ENCODE measurements at places on chromosomes 12 and 14. TPM values are rescaled to one million over a fixed set of nuclear protein-coding genes. Genes with fewer than 3 reads are reported as not detected.

Gene SERPINA10
- 1.5 TPM for total RNA-seq

Gene HRK
- 1.9 TPM for total RNA-seq

Gene PKP2
- total RNA-seq: 29.5 TPM

Gene SHMT2
- 108 TPM for total RNA-seq

Gene ASPG
- total RNA-seq: 0.29 TPM

Gene SLC38A1
- 99.8 TPM for total RNA-seq

Gene GUCY2C
- 2.1 TPM for total RNA-seq

Gene TROAP
- total RNA-seq: 66.3 TPM

Gene PLCZ1
- total RNA-seq: not detected

Gene VRTN
- total RNA-seq: not detected

Gene AICDA
- total RNA-seq: not detected

Gene MFAP5
- 1.4 TPM for total RNA-seq

Gene SLC39A5
- 23.0 TPM for total RNA-seq

Gene IFNG-AS1
- total RNA-seq: not detected

Gene COCH
- total RNA-seq: 5.9 TPM

Gene TAS2R9
- total RNA-seq: not detected

Gene TOMM20L
- total RNA-seq: not detected

Gene SERPINA3
- 7.1 TPM for total RNA-seq

DNA sequence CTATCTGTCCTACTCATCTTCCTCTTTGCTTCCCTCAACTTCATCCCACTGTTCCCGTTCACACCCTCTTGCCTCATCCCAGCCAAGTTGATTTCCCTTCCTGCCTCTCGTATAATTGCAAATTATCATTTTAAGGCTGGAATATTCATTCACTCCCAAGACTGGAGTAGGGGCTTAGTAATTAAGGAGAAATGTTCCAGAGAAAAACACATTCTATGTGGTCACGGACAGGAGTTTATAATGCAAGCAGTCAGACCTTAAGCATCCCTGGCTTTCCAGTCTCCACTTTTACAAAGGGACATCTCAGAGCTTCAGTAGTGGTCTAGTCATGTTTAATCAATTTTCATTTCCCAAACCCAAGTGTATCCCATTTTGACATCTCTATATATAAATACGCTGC is 54.9 kb downstream of the TMEM132D start:
- DNase-seq: no peak

- no peak for DNase-seq
Measured at GRCh38 chr14:50524060-50524459, 8.3 kb downstream of the MAP4K5 start.

DNA sequence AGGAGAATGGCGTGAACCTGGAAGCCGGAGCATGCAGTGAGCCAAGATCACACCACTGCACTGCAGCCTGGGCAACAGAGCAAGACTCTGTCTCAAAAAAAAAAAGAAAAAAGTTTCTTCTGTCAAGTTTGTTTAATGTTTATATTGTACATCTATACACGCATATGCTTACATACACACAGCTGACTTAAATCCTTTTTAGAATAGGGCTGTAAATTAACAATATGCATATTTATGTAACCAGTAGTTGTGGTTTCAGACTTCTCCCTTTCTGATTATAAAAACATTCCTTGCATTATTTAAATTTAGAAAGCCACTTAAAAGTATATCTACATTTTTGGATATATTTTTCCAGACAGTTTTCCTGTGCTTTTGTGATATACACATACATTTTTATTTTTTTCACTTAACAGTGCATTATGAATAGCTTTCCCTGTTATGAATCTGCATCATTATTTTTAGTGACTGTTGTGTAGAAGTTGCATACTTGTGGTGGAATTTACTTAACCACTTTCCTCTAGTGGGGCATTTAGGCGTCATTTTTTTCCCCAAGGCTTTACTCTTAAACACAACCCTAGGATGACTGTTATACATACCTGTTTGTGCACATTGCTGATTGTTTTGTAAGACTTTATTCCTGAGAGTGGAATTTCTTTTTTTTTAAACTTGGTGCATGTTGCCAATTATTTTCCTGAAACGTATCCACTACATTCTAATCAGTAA is 29.4 kb downstream of the POLR3B start:
- no peak for DNase-seq

DNA sequence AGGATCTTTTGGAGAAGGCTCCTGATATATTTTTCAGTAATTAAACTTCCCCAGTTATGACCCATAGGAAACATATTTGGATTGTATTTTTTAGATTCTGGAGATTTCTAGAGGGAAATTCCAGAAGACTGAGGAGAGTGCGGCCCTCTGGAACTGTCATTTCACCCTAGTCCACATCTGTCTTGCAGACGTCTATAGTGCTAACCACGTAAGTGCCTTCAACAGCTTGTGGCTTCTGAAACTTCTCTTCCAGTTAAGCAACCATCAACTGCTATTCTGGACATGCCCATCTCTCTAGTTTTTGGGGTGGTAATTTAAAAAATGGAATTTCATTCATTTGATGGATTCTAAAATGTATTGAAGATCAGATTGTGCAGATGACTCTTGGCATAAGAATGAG is 1098.8 kb downstream of the TMEM121 start:
- no peak for DNase-seq

GRCh38 chr12:33476058-33476457 is 36.4 kb upstream of the SYT10 start:
- DNase-seq: no peak

GRCh38 chr12:52724384-52724783 is 21.1 kb upstream of the KRT77 start:
- DNase-seq: no peak

- DNase-seq: no peak
Measured at GRCh38 chr14:103091041-103091882, 3.3 kb upstream of the EXOC3L4 start.

DNA sequence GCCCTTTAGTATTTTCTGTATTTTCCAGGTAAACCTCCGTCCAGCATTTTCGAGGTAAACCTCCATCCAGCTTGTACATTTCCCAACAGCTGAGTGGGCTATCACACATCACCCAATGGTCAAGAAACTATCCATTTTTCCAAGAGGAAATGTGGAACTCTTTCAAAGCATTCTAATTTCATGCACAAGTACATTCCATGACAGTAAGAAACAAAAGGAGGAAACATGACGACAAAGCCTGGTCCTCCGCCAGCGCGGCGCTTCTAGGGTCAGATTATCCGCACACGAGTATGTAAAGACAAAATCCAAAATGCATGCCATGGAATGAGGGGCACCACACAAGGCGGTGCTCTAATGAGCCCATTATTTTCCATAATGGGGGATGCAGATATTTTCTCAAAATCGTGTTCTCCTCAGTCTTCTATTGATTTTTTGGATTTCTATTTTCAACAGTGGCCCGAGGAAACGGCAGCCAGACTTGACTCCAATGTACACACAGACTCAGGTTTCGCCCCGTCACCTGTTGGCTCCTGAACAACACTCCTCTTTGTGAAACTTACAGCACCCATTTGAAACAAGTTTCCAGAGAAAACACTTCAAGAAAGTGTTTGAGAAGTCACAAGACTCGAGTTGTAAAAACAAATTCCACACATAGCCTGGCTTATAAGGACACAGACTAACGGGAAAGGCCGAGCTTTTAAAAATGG is 107.4 kb downstream of the PRICKLE1 start:
- no peak for DNase-seq

DNA sequence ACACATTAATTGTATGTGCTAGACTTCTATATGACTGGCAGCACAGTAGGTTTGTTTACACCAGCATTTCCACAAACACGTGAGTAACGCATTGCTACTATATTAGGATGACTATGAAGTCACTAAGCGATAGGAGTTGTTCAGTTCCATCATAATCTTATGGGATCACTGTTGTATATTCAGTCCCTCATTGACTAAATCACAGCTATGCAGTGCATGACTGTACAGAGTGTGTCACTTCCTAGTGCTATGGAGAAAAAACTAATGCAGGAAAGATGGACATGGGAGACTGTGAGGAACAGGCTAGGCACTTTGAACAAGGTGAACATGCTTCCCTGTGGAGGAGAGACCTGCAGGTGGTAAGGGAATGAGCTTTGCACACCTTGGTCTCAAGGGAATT is 259.8 kb downstream of the NUAK1 start:
- no peak for DNase-seq

GRCh38 chr12:52347551-52348510 is 19.4 kb downstream of the KRT85 start:
- no peak for DNase-seq

- DNase-seq: no peak
Measured at GRCh38 chr14:90624227-90624626, 192.0 kb downstream of the TTC7B start.

DNA sequence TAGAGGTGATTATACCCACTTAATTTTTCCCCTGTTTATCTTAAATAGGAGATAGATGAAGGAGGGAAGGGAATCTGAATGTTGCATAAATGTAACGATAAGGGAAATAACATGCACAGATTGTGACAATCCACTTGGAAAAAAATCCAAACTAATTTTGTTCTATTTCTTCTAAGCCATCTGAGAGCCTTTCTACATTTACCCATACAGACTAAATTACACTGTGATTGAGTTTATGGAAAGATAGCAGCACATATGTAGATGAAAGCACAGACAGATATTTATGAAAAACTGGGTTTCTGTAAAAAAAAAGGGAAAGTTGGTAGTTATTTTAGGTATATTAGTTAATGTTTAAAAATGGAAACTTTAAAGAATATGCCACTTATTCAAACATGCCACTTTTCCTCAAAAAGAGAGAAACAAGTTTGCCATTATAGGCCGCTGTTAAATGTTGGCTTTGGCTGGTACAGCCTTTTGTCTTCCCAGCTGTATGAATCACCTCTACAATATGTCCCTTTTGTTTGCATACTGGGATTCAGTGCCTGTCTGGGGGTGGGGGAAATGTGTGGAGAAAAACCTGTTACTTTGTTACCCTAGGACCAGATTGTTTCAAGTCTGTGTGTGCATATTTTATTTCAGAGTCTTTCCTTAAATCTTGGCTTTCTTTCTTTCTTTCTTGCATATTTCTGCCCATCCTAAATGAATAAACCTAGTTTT is 470.2 kb upstream of the LMO3 start:
- no peak for DNase-seq

DNA sequence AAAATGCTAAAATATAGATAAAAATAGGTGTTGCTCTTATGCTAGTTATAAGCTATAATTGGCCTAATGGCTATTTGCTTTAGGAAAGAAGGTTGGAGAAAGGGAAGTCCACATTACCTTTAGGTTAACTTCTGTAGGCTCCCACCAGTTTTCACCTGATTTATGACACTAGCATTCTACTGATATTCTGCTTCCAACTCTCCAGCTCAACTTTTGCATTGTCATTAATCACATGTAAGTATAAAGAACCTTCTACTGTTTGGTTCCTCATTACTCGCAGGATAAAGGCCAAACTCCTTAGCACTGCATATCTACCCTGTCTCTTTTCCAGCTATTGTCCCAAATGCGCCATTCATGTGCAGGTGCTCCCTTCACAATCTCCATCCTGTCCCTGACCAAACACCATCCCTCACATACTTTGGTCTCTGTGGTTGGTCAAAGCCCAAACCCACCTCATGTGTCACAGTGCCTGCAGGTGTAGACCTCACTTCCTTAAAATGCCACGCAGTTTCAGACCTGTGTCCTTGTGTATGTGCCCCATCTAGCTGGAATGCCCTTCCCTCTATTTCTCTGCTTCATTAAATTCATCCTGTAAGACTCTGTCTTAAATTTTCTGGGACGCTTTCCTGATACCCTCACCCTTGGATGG is 3.3 kb downstream of the DDHD1 start:
- no peak for DNase-seq

DNA sequence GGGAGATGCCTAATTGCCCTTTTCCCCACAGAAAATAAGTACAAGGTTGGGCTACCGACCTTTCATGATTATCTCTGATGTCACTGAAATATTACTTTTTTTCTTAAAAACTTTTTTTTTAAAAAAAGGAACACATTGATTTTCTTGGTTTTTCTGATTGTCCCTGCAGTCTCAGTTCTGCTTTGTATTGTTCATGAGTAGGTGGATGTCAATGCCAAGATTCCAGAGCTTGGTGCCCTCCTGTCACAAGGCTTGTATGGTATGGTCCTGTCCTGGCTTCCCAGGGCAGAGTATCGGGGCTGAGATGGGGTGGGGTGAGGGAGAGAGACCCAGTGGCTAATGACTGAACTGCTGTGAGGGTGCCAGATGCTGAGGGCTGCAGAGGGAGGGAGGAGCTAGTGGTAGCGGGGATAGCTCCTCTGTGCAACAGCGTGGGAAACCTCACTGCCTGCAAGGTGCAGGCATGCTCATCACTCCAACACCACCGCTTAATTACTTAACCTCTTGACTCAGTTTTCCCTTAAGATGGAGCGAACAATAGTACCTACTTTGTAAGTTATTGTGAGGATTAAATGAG is 4.4 kb upstream of the CTDSP2 start:
- no peak for DNase-seq

DNA sequence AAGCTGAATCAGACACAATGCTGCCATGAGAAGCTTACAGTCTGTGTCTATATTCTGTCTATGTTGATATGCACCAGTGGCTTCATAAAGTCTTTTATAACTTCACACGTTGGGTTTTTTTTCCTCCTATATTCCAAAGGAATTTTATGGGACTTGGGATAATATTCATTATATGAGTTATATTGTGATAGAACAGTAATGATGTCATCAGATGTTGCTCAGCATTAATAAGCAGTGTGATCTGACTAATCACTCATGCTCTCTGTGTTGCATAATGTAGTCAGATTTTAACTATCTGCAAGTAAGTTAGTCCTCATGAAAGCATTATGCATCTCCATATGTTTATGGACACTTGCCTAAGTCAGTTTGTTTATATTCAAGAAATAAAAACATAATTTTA is 159.6 kb downstream of the PLCZ1 start:
- no peak for DNase-seq

- DNase-seq: no peak
Measured at GRCh38 chr12:53743266-53744129, 8.3 kb downstream of the CISTR start.

DNA sequence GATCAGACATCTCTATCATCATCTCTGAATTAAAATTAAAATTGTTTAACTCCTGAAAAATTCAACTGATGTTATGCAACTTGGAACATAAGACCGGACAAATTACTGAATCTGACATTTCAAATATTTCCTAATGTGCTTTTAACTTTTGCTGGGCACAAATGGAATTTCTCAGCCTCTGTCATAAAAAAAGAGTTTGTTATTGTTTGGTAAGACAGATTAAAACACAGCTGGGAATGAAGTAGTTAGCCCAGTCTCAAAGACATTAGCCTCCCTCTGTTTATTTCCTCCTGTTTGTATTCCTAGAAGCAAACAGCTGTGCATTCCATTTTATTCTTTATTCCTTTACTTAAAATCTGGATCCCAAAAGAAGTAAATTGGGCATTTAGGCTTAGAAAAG is 29.4 kb downstream of the PLEKHA5 start:
- DNase-seq: no peak

- no peak for DNase-seq
Measured at GRCh38 chr14:36504771-36505175, 15.3 kb downstream of the NKX2-1 start.

DNA sequence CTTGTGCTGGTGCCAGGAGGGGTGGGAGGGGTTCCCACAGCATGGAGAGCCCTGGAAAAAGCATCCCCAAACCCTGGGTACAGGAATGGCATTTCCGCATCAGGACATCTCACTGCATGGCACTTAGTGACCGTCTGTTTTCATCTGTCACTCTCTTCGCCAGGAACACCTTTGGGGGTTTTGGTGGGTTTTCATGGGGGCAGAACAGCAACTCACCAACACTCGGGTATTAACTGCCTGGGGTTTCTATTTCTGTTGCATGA is 3.5 kb downstream of the VSX2 start:
- no peak for DNase-seq

GRCh38 chr12:91316161-91316906 is 133.7 kb upstream of the DCN start:
- DNase-seq: no peak

Data from type B pancreatic cell (in vitro differentiated cells).